B cell (primary cell): ENCODE measurements at places on chromosomes 3 and 15.

DNA sequence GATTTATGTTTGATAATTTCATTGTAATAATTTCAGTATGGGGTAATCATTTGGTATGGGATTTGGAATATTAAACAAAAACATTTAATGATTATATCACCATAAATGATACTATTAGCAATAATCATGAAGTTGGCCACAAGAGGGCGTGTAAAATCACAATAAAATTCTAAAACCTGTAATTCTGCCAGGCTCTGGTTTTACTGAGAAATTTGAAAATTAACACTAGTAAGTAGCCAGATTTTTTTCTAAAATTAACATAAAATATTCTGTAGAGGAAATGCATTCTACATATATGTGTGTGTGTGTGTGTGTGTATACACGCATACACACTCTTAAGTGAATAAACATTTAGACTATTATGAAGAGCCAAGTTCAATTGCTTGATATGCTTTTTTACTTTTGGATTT lies 40.5 kb downstream of the FEZF2 start:
- no peak for DNase-seq

DNA sequence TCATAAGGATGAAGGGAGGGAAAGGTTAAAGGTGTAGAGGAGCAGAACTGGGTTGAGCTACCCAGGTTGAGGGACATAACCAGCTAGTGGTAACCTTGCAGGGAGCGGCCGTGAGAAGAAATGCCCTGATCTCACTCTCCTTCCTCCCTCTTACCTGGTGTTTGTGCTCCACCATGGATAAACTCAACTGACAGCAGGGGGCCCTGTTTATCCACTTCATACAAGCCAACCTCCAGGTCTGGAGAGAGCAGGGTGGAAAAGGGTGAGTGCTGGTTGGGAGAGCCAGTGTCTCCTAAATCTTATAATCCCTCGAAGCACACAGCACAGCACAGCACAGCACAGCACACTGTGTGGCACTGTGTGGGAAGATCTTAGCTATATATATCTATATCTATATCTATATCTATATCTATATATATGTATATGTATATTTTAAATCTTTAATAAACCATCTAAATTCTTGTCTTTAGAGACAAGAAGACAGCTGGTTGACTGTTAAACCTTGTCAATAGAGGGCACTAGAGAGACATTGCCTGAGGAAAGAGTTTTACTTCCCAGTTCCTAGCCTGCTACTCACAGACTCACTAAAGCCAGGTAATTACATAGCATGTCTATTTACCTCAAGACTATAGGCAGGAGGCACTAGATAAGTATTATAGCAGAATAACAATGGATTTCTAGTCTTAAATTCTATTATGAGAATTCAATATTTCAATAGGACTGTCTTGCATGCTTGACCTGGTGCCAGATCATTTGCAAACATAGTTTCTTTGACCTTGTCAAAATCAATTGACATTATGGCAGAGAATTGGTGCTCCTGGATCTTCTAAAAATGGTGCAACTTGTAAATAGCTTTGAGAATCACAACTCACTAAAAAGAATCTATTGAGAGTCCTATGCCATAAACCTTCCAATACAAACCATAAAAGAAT lies 21.7 kb upstream of the FMN1 start:
- peak; percentile 32 for DNase-seq

DNA sequence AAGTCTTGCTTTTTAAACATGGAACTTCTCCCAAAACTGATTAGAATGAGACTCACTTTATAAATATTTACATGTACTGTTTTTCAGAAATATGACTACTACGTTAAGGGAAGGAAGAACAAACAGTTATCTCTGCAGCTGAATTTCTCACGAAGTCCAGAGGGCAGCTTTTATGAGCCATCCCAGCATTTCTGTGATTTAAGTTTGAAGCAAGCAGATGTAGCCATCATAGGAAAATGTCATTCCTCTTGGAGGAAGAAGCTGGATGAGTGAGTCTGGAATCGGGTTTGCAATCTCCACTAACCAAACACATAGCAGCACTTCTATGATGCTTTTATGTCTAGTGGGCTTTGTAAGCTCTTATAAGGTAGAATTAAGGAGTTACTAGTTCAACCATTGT lies 53.7 kb downstream of the SCN11A start:
- DNase-seq = no peak

- no peak for DNase-seq
Measured at GRCh38 chr3:188272481-188273372, 118.8 kb downstream of the LPP start.

DNA sequence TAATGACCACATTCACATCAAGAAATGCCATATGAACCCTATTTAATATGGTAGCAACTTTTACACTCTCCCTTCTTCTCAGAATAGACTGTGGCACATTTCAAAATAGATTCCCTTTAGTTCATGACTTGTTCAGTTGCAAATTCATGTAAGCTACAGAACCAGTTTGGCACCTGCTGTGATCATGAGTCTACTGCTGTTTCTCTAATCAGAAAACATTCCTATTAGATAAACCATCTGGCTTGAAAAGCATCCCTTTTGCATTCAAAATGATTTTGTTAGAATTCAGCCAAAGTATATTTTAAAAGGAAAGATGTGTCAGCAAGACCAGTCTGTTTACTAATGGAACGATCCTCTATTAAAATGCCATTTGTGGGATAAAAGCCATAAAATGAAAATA lies 304.4 kb downstream of the BCHE start:
- no peak for DNase-seq

GRCh38 chr3:37887824-37888223 lies 26.1 kb downstream of the CTDSPL start:
- no peak for DNase-seq

DNA sequence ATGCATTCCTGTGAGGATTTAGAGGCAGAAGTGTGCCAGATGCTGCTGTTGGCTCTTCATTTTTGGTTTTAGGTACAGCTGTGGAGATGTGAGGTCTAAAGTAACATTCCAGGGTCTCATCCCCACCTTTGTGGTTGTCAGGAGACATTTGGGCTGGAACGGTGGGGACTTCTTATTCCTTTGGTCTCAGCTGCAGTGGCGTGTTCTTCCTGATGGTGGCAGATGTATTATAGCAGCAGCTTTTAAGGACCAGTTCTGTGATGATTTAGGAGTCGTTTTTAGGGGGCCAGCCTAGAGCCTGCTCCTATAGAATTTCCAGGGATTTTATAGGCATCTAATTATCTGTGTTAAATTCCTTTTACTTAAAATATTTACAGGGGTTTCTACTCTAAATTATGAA lies 221.0 kb upstream of the EOMES start:
- DNase-seq = no peak

DNA sequence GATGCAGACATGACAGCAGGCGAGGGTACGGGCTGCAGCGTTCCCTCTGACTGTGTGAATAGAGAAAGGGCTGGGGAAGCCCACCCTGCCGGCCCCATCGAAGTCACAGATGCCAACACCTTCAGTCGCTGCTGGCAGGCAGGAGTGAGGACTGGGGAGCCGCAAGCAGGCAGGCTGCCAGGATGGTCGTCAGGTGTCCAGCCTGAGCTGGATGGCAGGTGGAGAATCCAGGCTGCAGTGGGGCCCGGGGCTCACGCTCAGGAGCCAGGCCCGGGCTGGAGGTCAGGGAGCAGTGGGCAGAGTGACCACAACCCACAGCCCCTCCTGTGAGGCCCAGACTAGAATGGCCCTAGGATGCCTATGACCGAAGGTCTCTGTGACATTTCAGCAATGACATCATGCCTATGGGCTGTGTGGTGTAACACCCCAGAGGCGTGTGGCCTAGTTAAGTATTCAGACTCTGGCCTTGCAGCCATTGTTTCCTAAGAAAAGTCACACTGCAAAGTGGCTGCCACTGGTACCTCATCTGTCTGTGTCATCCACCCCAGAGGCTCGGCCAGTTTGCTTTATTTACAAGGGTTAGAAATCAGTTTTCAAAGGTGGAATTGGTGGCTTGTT lies 15.7 kb downstream of the PRR23E start:
- DNase-seq = no peak

- peak; percentile 49 for DNase-seq
Measured at GRCh38 chr3:184524981-184525336, 36.6 kb upstream of the EPHB3 start.
